Stimulated activated CD8-positive, alpha-beta memory T cell treated with anti-CD3 and anti-CD28 coated beads, Interleukin-15, amount 100 ng/mL, for 48 hours (primary cell): ENCODE measurements at places on chromosomes 3 and 15.

- DNase-seq, result no peak
Measured at GRCh38 chr15:88690331-88690730, 51.5 kb downstream of the ISG20 start.

GRCh38 chr3:46414739-46415138 lies 7.7 kb downstream of the CCRL2 start:
- no peak for DNase-seq

- no peak for DNase-seq
Measured at GRCh38 chr15:73338606-73339374, 30.0 kb downstream of the HCN4 start.

GRCh38 chr3:126442094-126442855 lies 33.4 kb downstream of the ZXDC start:
- no peak for DNase-seq

DNA sequence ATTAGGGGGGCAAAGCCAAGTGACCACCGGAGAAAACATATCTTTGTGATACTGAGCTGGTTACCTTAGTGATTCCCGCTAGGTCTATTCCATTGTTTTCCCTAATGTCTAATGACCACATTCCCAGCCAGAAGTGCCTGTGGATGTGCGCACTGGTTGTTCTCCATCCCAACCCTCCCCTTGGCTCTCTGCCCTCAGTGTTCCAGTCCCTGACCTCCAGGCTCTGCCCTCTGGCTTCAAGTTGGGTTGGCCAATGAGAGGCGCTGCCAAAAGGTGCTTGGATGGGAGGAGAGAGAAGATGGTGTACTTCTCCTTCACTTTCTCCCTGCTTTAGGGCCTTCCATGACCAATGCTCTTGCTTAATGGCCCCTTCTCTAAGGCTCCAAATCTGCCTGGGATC lies 2.4 kb downstream of the COLQ start:
- no peak for DNase-seq

DNA sequence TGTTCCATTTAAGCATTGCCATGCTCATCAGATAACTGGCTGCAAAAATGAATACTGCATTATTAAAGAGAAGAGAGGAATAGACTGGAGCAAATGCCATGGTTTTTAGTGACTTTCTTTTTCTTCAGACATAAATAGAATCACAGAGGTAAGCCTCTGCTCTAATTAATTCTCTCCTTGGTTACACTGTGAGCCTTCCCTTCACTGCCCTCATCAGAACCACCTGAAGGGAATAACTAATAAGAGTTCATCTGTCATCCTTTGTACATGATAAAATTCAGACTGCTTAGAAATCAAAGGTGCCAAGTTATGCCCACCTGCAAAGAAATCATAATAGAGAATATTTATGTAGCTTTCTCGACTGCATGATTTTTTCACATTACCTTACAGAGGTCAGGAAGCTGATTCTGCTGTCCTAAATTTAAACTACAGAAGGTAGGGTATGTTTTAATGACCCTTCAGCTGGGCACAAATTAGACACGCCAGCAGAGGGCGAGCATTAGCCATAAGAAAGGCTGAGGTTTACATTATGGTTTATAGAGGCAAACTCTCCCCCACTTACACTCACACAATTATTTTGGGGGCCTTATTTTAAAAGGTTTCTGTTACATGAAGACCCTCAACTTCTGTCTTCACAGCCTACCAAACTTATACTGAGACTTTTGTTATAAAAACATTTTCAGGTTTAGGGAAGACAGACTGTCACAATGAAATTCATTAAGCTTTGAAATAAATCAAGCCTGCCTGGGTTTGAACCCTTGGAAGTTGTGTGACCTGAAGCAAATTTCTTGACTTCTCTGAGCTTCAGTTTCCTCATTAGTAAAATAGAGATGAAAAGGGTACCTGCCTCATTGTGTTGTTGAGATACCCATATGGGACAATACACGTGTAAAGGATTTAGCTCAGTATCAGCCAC lies 15.3 kb upstream of the UNC13C start:
- DNase-seq, result no peak

DNA sequence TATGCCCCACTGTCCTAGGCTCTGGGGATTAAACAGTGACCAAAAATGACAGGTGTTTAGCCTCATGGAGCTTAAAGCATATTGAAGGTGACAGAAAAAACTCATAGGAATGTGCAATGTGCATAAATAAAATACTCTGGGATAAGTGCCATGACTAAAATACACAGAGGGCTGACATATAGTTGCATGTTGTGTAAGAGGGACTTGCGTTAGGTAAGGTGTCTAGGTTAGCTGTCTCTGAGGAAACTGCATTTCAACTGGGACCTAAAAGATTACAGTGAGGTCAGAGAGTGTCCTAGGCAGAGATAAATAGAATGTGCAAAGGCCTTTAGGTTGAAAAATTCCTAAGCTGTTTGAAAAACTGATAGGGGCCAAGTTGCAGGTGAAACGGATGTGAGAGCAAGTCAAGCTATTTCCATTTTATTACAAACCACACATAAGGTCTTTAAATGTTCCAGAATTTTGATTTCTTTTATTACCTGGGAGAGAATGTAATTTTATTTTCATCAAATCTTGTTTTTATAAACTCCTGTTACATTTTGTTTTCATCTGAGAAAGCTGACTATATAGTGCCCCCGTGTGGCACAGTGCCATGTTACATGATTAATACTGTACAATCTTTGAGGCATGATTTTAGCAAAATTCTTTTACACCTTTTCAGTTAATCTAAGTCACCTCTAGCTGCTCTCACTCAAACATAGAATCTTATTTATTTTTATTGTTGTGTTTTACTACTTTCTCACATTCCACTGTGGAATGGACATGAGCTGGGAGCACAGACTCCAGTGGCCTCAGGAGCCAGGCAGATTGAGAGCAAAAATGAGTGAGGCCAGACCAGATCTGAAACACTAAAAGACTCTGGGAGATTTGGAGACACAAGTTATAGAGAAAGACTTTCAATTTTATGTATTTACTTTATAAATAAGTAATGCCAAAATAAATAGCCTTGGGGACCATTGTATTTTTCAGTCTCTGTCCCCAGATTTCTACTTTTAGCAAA lies 259.6 kb upstream of the ZNF717 start:
- no peak for DNase-seq

GRCh38 chr3:179473565-179473964 lies 22.3 kb upstream of the GNB4 start:
- DNase-seq, result no peak
